Stimulated activated CD8-positive, alpha-beta memory T cell treated with anti-CD3 and anti-CD28 coated beads, Interleukin-4, amount 100 ng/mL, for 48 hours (primary cell): ENCODE measurements at places on chromosomes 13 and 19.

DNA sequence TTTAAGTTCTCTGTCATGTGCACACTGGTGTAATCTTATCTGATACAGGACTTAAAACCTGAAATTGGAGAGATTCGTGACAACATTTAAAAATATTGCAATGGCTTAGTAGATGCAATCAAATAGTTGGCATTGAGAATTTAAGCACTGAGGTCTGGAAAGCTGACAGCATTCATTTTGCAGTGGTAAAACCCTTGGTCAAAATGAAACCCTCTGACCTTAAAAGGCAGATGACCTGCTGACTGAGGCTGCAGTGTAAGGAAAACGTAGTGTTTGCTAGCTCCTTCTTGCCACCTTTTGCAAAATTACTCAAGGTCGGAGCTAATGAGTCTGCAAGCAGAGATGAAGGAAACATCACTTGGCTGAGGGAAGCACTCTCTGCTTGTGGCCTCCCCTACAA is 150.6 kb downstream of the KCTD12 start:
- DNase-seq, result no peak

- no peak for DNase-seq
These were observed at the start of gene GRK1 for GRCh38 chr13:113666951-113667701. GRK1 (plus strand) TSS chr13:113667219; CDS start chr13:113667387, 168 bp downstream.

- DNase-seq, result no peak
These were observed 6.9 kb downstream of the CBARP start for GRCh38 chr19:1230783-1231489.

GRCh38 chr19:5623397-5624017 is 624 bp downstream of the SAFB start:
- DNase-seq, result peak; percentile 42

DNA sequence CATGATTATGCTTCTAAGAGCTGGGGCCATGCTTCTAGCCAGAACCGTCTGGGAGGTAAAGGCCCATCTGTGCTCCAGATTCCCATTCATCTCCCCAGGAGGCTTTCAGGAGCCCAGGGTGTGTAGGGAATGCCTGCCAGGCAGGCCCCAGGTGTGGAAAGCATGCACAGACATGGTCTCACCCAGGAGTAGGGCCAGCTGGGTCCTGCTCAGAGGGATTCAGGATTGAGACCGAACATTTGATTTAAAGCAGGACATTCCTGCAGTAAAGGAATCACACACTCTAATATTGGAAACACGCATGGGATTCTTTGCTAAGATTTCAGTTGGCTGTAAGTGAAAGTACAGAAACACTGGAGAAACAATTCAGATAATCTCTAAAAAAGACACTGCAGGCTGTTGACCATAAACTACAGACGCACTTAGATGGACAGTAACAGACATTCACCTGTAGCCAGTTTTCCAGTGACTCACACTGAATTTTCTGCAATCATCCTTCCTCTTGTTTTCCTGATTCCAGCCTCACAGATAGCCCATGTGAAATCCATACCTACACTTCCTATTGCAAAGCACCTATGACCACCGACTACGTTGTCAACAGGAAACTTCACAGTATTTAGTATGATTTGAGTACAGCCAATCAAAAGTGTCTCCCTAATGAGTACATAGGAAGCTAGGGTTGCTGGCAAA is 257.8 kb downstream of the TBC1D4 start:
- no peak for DNase-seq
